ENCODE measurements at places on chromosomes 4 and X.
A peak's percentile ranks its signal among the peaks of the same experiment; 100 is the strongest.

DNA sequence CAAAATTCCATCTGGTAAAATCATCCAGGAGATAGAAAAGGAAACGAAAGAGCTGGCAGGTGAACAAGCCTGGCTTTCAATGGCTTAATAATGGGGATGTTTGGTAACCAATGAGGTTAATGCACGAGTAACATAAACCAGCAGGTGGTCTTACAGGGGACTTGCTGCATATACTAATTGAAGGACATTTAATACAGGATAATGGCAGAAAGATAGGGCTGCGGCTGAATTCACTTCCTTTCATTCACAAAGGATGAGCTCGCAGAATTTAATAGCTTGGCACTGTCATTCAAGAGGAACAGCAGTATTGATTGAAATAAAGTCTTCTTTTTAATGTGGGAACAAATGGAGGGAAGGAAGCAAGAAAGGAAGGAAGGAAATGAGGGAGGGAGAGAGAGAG is 156.3 kb upstream of the RAI2 start:
- no peak for DNase-seq

DNA sequence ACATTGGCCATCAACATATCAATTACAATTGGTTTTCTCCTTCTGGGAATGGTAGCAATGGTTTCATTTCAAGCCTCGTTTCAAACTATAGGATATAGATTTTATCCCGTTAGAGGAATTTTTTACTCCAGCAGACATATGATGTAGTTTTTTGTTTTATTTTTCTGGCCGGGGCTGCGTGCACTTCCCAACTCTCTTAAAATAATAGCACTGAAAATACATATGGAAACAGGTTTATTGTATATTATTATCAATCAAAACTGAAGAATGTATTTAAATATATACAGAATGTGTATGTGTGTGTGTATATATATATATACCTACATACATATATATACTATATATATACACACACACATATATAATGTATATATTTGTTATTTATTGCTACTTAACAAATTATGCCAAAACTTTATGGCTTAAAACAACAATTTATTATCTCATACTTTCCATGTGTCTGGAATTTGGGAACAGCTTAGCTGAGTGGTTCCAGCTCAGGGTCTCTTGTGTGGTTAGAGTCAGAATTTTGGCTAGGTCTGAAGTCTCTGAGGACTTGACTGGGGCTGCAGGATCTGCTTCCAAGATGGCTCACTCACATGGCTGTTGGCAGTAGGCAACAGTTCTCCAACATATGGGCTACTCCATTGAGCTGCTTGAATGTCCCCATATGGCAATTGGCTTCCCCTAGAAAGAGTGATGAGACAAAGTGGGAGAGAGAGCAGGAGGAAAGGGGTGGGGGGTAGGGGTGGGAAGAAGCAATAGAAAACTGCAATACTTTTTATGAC is 314.1 kb downstream of the PPP1R2C start:
- DNase-seq, result no peak

- DNase-seq, result no peak
These were observed 181.0 kb upstream of the MAMLD1 start for GRCh38 chrX:150182161-150182560.

GRCh38 chr4:122541996-122542395 is 78.9 kb downstream of the IL21 start:
- DNase-seq, result no peak

DNA sequence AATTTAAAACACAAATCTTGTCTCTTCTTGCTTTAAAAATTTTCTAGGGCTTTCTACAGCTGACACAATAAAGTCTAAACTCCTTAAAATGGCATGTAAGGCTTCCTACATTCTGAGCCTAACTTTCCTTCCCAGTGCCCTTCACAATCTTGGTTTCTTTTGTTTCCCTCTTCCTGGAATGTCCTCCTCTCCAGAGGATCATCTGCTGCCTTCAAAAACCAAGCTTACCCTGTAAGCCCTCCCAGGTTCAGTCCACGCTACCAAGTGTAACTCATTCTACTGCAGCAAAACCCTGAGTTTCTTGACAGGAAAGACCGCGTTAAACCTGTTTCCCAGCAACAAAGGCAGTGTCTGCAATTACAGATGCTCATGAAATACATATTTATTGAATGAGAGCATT is 91.3 kb downstream of the SHISA3 start:
- DNase-seq, result no peak

- no peak for DNase-seq
These were observed 81.2 kb upstream of the KCNIP4 start for GRCh38 chr4:22029803-22030202.

- no peak for DNase-seq
These were observed 79.5 kb upstream of the PRPS1 start for GRCh38 chrX:107548775-107549174.

GRCh38 chr4:55758570-55758969 is 61.0 kb upstream of the EXOC1L start:
- no peak for DNase-seq

GRCh38 chr4:8427761-8428287 is 12.7 kb downstream of the ACOX3 start:
- DNase-seq, result peak; percentile 67

DNA sequence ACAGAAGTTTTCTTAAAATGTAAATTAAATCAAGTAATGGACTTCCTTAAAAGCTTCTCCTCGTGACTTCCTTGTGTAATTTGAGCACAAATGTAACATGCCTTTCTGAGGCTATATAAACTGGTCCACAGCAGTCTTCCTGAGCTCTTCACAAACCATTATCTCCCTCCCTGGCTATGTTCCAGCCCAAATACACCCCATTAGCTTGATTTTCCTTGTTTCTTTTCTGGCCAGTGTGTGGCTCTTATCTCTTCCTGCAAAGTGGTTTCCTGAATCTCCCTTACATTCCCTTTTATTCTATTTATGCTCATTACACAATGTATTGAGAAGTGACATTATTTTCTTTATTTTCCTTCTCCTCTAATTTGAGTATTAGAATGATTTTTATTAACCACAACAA is 1085.3 kb upstream of the PCDH10 start:
- no peak for DNase-seq

Data from heart left ventricle (tissue), 16 donors.